CD4-positive, alpha-beta T cell treated with Interleukin-1 beta for 1 hour (primary cell): ENCODE measurements at places on chromosomes 1 and 21.

DNA sequence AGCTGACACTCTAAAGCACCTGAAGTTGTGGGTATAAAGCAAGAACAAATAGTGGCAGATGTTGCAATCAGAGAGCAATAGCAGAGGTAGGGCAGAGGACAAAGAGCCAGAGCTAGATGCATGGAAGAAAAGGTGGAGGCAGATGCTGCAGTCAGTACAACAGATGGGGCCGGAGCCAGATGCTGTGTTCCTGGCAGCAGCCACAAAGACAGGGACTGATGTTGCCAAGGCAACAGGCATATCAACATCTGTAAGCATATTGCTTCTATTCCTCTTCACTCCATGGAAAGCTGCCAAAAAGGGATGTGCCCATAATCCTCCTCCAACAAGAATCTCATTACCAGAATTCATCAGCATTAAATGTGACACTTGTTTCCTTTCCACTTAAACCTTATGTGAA is 108.0 kb downstream of the TNNI3K start:
- DNase-seq = no peak

DNA sequence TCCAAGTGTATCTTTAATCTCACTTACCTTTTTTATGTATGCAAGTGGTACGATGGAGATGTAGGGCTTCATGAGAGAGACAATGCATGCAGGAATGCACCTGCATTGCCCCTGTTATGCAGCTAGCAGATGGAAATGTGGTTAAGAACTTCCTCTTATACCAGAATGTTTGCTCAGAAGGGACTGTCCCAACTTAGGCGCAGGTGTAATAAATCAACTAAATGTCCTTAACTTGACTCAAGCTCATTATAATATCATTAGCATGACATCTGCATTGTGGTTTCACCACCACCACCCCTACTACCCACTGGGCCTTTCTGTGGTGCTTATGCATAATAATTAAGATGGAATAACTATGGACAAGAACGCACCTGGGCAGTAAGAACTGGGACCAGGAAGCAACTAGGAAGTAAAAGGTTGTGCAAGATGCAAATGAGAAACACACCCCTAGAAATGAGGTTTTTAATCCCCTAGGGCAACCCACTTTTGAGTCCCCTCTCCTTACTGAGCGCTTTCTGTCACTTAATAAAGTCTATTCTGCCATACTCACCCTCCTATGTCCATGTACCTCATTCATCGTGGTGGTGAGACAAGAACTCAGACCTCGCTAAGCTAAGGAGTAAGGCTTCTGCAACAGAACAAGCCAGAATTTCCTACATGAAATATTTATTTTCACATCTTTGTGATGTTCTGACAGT is 1103.3 kb upstream of the B3GALT2 start:
- peak; percentile 73 for DNase-seq

GRCh38 chr1:149849111-149849946 is 50.0 kb upstream of the BOLA1 start:
- DNase-seq = no peak

DNA sequence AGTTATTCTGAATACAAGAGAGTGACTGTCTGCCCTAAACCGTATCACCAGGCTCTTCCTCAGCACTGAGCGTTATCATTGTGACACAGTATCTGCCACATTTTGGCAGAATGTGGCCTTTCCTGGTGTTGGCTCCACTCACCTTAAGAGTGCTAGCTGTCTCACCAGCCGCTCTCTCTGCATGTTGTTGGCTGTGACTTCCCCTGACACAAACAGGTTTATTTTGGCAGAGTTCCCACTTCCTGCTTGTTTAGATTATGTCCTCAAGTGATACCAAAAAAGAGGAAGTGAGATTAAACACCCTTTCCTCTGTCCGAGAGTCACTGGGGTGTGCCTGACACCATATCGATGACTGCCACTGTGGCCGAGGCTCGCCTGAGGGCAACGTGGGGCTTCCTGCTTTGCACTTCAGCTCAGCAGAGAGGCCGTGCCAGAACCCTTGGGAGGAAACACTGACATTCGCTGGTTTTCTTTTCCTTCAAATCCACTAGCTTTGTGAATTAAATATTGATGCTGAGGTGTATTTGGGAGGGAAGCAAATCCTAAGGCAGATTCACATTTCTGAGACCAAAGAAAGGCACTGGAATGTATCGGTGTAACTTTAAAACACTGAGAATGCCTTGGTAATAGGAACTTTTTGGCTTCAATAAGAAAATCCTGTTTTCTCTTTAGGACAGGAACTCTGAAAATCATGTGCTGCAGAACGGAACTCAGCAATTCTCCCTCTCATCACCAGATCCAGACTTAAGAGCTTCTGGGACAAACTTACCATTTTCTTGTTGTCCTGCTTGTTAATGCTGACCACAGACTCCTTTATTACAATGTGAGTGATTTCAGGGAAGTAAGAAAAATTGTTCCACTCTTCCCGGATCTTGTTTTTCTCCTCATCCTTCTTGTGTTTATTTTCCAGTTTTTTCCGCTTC is 102.1 kb downstream of the JAK1 start:
- peak; percentile 78 for DNase-seq

DNA sequence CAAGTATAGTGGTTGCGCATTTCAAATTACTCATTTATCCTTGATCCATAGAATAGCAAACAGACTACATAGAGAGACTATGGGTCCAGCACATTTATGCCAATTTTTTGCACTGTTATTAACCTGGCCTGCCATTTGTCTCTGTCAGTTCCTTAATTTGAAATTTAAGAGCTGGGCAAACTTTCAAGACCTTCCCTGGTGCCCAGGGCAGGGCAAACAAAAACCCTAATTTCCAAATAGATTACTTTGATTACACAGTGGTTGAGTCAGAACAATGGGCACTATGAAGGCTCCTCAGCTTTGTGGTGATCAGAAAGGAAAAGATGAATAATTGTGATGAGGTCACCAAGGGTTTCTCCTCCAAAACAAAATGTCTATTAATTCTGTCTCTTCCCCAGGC is 80.6 kb downstream of the TNFSF18 start:
- no peak for DNase-seq

- no peak for DNase-seq
These were observed 27.3 kb upstream of the SPATA6 start for GRCh38 chr1:48499211-48499735.

- DNase-seq = no peak
These were observed 7.3 kb downstream of the POU2F1 start for GRCh38 chr1:167227934-167228378.

DNA sequence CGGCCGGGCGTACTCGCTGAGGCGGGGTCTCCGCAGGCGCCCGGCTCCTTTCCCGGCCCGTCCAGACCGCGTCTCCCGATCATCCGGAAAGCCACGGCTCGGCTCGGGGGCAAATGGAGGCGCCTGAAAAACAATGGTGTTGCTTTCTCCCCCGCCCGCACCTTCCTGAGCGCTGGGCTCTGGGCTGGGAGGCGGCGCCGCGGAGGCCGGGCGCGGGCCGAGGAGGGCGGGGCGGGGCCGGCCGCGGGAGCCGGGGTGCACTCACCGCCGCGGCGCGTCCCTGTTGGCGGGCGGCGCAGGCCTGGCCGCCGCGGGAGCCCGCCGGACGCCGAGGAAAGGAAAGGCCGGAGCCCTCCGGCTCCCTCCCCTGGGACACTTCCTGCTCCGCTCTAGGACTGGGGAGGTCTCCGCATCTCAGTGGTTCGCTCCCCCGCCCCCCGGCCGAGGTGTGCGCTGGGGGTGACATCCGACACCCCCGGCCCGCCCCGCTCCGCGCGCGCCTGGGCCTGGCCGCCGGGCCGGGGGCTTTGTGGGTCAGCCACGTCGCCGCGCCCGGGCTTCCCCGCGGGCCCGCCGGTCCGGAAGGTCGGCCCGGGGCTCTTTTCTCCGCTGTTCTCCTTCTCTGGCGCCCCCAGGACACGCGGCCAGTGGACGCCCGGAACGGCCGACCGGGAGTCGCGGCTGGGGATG is at the start of gene ZNF496:
Gene ZNF496 (minus strand): TSS at position 343 of the 690 bp plus-strand sequence. CDS start 2,289 bp downstream, outside the sequence.
- peak; percentile 63 for DNase-seq

DNA sequence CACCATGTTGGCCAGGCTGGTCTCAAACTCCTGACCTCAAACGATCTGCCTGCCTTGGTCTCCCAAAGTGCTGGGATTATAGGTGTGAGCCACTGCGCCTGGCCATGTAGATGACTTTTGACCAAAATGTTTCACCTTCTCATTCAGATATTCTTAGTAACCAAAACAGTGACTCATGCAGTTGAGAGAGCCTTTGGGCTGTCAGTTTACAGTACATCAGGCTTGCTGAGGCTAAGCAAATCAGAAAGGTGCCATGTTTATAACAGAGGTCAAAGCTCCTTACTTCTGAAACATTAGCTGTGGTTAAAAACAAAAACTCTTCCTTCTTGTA is 21.0 kb downstream of the CNIH4 start:
- DNase-seq = no peak

- no peak for DNase-seq
These were observed 36.6 kb downstream of the C1orf87 start for GRCh38 chr1:60036856-60037460.

GRCh38 chr1:10253755-10254154 is 43.4 kb downstream of the KIF1B start:
- no peak for DNase-seq

GRCh38 chr1:220425852-220426251 is 102.1 kb upstream of the MARK1 start:
- no peak for DNase-seq

DNA sequence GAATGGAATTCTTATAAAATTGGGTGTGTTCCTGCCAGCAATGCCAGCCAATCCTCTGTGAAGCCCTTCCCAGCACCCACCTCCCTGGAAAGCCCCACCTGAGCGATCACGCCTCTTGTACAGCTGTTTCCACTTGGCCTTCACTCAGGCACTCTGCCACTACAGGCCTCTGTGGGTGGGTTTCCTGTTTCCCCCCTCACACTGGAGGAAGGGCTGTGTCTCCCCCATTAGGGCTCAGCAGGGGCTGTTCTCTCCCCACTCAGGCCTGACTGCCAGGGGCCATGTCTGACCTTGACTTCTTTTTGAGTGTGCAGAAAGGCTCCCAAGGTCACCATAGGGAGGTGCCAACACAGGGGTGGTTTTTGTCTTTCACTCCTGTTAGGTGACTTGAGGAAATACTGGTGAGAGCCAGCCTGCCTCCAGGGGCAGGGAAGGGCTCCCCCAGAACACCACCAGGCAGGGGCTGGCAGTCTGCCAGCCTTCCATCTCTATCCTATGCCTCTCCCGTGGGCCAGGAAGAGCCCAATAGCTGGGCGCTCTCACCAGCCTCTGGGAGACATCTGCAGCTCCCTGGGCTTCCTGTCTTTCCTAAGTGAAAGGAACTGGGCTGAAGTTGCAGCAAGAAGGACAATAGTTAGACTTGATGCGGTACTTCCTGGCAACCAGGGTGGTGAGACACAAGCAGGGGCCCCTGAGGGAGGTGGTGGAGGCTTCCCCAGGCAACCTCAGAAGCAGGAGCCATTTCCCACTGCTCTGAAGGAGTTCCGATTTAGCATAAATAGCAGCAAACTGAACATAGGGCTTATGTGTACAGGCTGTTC is 49.1 kb downstream of the ELK4 start:
- peak; percentile 16 for DNase-seq

DNA sequence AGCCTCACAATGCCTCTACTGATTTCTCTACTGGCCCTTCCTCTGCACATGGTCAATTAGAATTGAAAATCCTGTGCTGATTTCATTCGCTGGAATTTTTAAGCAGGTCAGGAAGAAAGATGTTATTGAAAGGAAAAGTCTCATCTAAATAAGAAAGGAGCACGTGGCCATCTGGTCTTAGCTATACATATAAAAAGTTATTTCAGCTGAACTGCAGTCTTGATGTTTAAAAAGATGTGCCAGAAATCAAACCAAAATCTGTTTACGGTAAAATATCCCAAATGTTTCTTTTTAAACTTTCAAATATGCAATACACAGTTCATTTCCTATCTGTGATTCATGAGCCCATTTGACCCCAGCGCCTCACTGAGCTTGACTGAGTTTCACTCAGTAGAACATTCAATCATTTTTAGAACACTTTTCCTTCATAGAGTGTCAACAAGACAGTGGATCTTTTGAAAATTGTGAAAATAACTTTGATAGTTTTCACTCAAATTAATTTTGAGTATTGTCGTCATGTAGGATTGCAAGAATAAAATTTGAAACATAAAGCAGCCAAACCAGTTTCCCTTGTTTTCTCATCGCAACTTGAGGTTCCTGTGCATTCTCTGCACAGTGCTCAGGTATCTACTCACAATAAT is 293.6 kb downstream of the PTPRC start:
- no peak for DNase-seq

DNA sequence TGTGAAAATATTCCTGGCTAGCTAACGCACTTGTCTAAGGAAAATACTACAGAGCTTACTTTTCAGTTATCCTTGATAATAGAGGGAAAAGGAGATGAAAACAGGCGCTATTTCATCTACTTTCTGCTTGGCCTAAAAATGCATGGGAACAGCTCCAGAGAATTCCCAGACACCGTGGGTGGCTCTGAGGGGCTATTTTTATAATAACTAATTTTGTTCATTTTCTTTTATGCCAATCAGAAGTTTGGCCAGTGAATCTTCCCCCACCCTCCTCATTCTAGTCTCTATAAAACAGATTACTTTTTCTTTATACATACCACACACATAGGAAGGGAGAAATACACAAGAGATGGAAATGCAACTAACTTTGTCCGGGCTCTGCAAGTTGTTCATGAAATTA is 322.9 kb downstream of the SETD4 start:
- no peak for DNase-seq

DNA sequence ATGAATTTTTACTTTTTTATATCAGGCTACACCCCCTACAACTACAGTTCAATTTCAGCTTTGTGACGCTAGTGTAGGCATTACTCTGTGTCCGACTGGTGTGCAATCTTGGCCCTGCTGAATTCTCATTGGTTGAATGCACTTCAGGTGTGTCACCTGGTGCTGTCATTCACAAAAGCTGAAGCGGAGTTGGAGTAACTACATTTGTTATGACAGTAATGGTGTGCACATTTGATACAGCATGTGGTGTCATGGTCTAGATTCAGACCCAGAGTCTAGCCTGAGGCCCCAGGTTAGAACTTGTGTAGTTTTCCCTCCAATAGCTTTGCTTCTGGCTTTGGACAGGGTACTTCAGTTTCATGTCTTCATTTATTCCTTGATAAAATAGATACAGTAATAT is 88.7 kb downstream of the C1orf94 start:
- no peak for DNase-seq

DNA sequence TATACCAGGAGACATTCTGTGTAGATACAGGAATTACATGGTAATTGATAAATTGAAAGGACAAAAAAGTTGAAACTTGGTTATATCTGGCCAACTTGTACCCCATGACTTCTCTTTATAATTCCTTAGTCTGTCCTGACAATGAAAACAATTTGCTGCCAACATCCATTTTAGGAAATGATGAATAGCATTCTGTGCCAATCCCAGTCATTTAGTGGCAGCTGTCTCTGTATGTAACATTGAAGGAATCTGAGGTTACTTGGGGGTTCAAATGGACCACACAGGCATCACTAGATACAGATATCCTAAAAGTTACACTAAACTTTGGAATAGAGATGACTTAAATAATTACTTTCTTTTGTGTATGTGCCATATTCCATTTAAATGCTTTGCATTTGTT is 38.2 kb downstream of the DHX9 start:
- DNase-seq = no peak

DNA sequence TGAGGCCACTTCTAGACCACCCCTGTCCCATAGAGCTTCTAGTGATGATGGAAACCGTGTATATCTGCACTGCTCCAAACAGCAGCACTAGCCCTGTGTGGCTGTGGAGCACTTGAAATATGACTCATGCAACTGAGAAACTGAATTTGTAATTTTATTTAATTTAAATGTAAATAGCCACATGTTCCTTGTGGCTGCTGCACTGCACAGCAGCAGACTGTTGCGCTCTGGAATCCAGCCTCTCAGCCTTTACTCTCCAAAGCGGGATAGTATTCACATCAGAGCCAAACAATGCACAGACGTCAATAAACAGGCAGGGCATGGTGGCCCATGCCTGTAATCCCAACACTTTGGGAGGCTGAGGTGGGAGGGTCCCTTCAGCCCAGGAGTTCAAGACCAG is 12.0 kb downstream of the CAPN2 start:
- no peak for DNase-seq
